ENCODE measurements at places on chromosomes 4 and X.
A peak's percentile ranks its signal among the peaks of the same experiment; 100 is the strongest.

- DNase-seq, result no peak
Observed at GRCh38 chrX:23381099-23382087, 46.7 kb downstream of the PTCHD1 start.

GRCh38 chr4:150355418-150355817 lies 226.5 kb upstream of the MAB21L2 start:
- DNase-seq, result no peak

- DNase-seq, result no peak
Observed at GRCh38 chr4:10186228-10187214, 69.9 kb upstream of the WDR1 start.

- DNase-seq, result no peak
Observed at GRCh38 chr4:15717657-15718416, 15.0 kb downstream of the BST1 start.

DNA sequence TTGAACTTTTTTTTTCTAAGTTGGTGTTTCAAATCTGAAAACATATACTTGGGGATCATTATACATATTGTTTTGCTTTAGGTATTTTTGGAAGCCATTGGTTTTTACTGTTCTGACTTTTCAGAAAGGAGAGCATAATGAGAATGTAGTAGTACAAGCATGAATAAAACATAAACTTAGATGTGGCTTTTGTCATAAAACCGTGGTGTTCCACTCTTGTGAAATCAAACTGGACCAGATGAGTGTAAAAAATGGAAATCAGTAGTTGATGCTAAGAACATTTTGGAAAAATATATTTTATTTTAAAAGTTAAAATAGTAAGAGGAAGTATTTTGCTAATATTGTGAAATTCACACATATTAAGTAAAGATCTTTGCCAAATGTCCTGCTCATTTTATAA lies 29.6 kb downstream of the GUCY1A1 start:
- DNase-seq, result no peak

GRCh38 chrX:151825925-151826485 lies 86.7 kb upstream of the MAGEA4 start:
- DNase-seq, result no peak

GRCh38 chrX:103254171-103254824 lies 657 bp downstream of the TCEAL8 start:
- DNase-seq, result peak; percentile 12

GRCh38 chr4:135739354-135739753 lies 1537.8 kb upstream of the PABPC4L start:
- no peak for DNase-seq

DNA sequence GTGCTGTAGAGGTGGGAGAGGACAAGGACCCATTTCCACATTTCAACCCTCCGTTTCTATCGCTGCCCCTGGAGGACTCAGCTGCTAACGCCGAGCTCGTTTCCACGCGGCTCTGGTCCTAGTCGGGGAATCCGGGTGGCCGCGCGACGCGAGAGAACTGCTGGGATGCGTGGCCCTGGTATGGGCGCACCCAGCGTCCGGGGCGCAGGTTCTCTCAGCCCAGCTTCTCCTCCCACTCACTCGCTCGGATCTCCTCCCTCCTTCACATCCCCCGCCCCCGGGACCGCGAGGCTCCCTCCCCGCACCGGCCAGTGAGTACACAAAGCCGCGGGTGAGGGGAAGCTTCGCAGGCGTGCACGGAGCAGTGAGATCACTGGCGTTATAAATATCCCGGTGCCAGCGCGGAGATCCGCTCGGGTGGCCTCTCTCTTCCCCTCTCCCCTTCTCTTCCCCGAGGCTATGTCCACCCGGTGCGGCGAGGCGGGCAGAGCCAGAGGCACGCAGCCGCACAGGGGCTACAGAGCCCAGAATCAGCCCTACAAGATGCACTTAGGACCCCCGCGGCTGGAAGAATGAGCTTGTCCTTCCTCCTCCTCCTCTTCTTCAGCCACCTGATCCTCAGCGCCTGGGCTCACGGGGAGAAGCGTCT lies at the start of gene FGF5:
FGF5 (plus strand) TSS at position 412 of the 649 bp plus-strand sequence; CDS start at position 573, 161 bp downstream.
- DNase-seq, result no peak
